ENCODE measurements at places on chromosomes 11 and 22.

GRCh38 chr11:88015170-88015569, 160.1 kb downstream of the RAB38 start:
- no peak for DNase-seq

GRCh38 chr11:106745941-106746340, 272.3 kb downstream of the GUCY1A2 start:
- peak; percentile 79 for DNase-seq

DNA sequence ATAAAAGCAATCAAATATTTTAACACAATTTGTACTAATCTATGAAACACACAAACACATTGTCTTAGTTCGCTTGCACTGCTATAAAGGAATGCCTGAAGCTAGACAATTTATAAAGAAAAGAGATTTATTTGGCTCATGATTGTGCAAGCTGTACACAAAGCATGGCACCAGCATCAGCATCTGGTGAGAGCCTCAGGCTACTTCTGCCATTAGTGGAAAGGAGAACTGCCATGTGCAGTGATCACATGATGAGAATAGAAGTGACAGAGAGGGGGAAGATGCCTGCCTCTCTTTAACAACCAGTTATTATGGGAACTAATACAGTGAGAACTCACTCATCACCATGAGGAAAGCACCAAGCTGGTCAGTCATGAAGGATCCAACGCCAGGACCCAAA, 105.1 kb downstream of the GUCY1A2 start:
- DNase-seq, result no peak

- no peak for DNase-seq
Observed at GRCh38 chr11:15227011-15227410, 112.3 kb downstream of the INSC start.

GRCh38 chr11:107331728-107332127, 125.9 kb downstream of the CWF19L2 start:
- DNase-seq, result no peak

DNA sequence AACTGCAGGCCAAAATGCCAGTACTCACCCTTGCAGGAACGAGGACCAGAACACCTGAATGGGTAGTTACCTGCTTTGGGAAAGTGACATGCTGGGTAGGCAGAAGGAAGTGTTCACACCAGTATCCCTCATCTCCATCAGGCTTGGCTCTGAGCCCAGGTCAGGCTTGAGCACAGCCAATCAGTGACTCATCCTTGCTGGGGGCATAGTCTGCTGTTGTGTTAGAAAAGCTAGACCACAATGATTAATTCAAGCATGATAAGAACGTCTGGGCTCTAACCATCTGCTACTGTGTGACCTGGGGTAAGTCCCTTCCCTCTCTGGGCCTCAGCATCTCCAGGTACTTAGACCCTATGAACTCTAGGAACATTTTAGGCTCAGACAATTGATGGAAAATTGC, 450.4 kb downstream of the MIAT start:
- DNase-seq, result peak; percentile 99

DNA sequence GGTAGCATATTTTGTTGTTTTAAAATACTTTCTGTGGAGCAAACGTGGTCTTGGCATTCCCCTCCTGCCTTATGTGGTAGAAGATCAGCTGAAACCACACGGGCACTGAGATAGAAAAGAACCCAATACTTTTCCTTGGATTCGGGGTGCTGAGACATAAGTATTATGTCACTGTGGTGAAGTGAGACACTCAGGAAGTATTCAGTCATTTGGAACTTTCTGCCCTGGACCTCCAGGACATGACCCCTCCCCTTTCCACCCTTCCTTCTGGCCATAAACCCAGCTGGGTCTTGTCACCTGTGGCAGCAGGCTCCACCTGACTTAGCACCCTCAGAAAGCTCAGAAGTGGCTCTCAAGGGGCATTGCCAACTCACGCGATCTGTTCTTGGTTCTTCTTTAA, 123.4 kb downstream of the SWAP70 start:
- no peak for DNase-seq

GRCh38 chr11:115199481-115200069, 304.6 kb downstream of the CADM1 start:
- DNase-seq, result peak; percentile 83

DNA sequence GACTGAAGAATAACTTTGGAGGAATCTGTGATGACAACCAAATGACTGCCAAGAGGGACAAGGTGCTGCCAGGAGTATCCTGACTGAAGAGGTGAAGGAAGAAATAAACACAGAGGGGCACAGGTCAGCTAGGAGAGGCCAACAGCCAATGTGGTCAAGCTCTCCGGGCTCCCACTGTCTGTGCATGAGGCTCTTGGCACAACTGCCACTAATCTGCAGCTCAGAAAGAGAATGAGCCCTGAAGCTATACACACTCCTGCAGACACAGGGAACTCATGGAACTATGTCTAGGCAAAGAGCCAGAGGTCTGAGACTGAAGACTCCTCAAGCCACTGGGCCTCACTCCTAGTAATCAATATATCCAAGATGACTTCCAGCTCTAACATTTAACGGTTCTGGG, 7.0 kb downstream of the THRSP start:
- DNase-seq, result no peak

DNA sequence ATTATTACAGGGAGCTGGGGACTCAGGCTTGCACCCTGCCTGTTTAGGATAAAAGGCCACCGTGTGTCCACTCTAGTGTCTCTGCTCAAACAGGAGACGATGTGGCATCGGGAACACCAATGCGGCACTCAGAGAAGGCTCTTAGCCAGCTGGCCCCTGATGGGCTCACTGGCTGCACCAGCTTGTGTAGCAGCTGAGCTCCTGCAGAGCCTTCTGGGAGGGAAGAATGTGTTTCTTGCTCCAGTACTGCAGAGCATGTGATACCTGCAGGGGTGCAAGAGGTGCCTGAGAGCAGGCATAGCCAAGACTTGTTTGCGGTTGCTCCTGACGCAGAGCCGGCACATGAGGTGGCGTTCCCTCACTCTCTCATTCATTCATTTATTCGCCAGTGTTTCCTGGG, 44.4 kb upstream of the KCNQ1OT1 start:
- no peak for DNase-seq

DNA sequence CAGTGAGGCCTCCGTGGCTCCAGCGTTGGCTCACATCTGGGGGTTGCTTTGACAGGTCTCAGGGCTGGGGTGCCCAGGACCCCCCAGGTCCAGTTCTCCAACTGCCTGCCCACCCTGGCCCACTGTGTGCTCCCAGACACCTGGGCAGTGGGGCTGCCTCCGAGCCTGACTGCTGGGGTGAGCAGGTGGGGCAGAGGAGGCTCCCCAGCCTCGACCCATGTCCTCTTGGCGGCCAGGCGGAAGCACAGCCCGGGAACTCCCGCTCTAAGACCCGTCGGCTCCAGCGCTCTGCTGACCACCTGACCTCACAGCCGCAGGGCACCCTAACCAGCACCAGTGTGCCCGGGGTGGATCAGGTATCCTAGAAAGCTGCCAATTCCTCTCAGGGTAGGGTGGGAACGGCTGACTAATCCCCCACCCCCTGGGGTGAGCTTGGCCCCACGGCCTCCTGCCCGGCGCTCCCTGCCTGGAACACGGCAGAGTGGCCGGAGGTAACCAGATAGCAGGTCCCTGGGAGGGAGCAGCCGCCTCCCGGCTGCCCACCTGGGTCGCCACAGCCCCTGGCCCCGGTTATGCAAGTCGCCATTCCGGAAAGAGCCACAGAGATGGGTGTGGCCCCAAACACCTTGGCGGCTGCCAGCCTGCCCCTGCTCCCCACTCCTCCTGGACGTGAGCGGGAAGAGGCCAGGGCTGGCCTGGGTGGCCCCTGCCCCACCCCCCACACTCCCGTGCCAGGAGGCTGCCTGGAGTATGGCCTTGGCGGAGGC, 19.2 kb upstream of the MUC5B start:
- no peak for DNase-seq

DNA sequence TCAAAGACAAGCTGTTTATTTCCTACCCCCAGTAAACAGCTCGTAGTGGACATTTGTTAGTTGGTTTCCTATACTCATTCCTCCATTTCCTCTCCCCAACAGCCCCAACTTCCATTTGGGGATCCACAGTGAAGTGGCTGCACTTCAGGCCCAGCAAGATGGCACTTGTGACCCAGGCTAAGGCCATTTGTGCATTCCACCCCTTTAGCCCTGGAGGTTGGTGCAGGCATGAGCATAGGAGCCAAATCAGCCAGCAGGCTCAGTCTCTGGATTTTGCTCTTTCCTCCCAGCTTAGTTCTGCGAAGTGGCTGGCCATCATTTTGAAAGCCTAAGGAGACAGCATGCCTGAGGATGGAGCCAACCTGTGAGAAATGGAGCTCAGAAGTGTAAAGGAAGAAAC, 122.9 kb downstream of the MPPED2 start:
- no peak for DNase-seq

DNA sequence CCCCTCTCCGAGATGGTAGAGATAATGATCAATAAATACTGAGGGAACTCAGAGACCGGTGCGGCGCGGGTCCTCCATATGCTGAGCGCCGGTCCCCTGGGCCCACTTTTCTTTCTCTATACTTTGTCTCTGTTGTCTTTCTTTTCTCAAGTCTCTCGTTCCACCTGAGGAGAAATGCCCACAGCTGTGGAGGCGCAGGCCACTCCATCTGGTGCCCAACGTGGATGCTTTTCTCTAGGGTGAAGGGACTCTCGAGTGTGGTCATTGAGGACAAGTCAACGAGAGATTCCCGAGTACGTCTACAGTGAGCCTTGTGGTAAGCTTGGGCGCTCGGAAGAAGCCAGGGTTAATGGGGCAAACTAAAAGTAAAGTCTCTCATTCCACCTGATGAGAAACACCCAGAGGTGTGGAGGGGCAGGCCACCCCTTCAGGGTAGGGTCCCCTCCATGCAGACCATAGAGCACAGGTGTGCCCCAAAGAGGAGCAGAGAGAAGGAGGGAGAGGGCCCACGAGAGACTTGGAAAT, 43.2 kb downstream of the IGLL1 start:
- DNase-seq, result no peak

GRCh38 chr11:130050257-130050656, 19.4 kb upstream of the APLP2 start:
- DNase-seq, result no peak

- DNase-seq, result peak; percentile 47
Observed at GRCh38 chr11:126282736-126283591, at the start of gene TIRAP. TSS of gene TIRAP (plus strand) at chr11:126283093. CDS start at chr11:126290895, 7,802 bp downstream.

DNA sequence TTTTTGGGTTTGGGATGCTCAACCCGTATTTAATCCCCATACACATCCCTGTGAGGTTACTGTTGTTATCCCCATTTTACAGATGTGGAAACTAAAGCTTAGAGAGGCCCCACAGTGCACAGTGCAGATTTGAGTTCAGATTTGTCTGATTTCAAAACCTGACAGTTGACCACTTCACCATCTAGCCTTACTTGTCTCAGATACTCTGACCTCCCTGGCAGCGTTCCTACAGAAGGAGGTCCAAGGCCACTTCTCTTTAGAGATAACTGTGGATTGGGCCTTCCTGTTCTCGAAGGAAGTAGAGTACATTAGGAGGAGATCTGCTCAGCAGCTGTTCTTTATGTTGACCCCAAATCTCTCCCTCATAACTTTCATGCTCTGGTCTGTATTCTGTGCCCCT, 46.7 kb upstream of the CTTN start:
- DNase-seq, result no peak

DNA sequence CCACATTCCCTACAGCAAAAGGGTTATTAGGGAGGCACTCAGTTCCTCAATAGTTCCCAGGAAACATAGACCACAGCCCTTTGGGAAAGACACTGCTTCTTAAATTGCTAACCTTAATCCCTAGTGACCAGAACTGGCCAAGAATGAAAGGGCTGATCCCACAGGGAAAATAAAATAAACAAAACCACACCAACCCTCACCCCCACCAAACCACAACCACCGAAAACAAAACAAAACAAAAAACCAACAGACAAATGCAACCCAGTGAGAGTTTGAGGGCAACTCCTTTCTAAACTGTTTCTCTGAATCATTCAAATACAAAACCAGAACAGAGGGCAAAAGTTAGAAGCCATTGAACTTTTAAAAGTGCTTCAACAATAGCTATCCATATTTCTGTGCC, 57.2 kb downstream of the NAV2 start:
- peak; percentile 41 for DNase-seq

- DNase-seq, result no peak
Observed at GRCh38 chr11:12143461-12144258, 33.3 kb downstream of the MICAL2 start.

- no peak for DNase-seq
Observed at GRCh38 chr11:11502263-11502861, 119.4 kb downstream of the GALNT18 start.

- peak; percentile 67 for DNase-seq
Observed at GRCh38 chr11:58301576-58301975, 33.5 kb upstream of the OR10W1 start.

DNA sequence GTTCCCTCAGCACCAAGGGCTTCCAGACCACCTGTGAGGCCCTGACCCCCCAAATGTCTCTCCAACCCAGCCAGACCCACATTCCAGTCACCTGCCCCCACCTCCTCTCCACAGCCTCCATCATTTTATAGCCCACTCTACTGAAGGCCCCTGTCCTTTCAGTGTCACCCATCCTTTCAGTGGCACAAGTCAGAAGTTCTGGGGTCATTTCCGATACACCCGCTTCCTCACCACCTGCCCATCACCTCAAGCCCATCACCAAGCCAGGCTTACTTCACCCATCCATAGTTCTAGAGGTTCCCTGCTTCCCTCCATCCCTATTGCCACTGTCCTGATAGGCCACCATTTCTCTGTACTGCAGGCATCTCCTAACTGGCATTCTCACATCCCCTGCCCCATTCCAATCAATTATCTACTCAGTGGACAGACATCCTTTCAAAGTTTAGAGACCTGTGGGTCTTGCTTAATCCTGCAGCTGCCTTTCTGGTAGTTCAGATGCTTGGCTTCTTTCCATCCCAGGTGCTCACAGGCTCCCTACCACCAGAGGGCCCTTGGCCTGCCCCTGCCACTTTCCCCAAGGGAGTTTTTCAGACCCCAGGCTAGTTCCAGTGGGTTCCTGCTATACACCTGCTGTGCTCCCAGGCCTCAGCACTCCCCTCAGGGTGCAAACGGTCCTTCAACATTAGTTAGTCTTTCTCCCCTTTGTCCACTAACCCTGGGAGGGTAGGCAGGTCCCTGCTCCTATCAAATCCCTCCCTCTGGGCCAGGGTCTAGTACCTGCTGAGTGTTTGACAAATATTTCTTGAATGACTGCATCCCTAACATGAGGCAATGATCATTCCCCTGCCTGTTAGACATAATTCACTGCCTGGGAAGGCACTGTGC, 7.6 kb downstream of the KCNQ1OT1 start:
- no peak for DNase-seq

- DNase-seq, result peak; percentile 66
Observed at GRCh38 chr11:12540075-12540680, 134.0 kb upstream of the TEAD1 start.

- DNase-seq, result no peak
Observed at GRCh38 chr22:37498289-37498909, 12.2 kb upstream of the MFNG start.
